Stomach (tissue), 19 donors: ENCODE measurements at places on chromosomes 3 and 15. TPM values are rescaled to one million over a fixed set of nuclear protein-coding genes. Genes with fewer than 3 reads are reported as not detected.

Gene RTP1
- polyA plus RNA-seq: not detected

- peaks cover 15% of the 10 kb centered on the region for H3K27me3 ChIP-seq
- no peak overlapping the region for H3K27ac ChIP-seq
- DNase-seq: no peak
- no peaks in the 10 kb centered on the region for H3K36me3 ChIP-seq
- H3K4me1 ChIP-seq: no peaks in the 10 kb centered on the region
These were observed 12.8 kb downstream of the GABRA5 start for GRCh38 chr15:26879706-26880105.

- H3K4me1 ChIP-seq: peaks cover 15% of the 10 kb centered on the region
- no peaks in the 10 kb centered on the region for H3K27me3 ChIP-seq
- no peak overlapping the region for H3K27ac ChIP-seq
- DNase-seq: peak; percentile 83
- no peak overlapping the region for H3K4me3 ChIP-seq
- no peaks in the 10 kb centered on the region for H3K36me3 ChIP-seq
These were observed 6.4 kb downstream of the STRA6 start for GRCh38 chr15:74196175-74196574.

DNA sequence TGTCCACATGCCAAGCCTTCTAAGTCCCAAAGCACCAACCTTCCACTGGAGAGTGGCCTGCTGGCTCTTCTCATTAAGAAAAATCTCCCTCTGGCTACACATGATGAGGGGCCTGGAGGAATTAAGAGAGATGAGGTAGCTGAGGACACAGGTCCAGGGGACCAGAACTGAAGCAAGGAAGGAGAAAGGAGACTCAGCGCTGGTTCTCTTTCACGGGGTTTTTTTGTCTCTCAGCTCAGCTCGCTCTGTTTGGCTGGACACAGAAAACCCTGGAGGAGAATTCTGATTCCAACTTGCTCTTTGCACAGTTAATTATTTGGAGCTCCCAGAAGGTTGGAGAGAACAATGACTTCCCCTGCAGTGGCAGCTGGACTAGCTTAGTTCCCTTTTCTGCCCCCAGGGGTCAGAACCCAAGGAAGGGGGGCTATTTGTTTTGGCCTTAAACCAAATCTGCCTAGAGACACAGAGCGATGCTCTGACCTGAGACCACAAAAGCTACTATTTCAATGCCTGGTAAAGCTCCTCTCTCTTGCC, 507.6 kb downstream of the FHIT start:
- no peaks in the 10 kb centered on the region for H3K27me3 ChIP-seq
- H3K36me3 ChIP-seq: no peaks in the 10 kb centered on the region
- no peaks in the 10 kb centered on the region for H3K4me1 ChIP-seq
- H3K4me3 ChIP-seq: no peak overlapping the region
- no peak for DNase-seq
